OCI-M1 (cell line): ENCODE measurements at places on chromosomes 6 and 20.
A peak's percentile ranks its signal among the peaks of the same experiment; 100 is the strongest.

DNA sequence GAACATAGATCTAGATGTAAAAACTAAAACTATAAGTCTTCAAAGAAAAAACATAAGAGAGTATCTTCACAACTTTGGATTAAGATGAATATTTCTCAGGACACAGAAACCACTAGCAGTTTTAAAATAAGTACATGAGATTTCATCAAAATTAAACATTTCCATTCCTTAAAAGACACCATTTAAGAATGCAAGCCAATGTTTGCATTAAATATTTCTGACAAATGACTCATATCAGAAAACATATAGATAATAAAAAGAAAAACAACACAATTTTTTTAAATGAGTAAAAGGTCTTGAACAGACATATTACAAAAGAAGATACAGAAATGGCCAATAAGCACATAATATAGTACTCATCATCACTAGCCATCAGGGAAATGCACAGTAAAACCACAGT is 59.7 kb downstream of the COL21A1 start:
- DNase-seq: no peak

DNA sequence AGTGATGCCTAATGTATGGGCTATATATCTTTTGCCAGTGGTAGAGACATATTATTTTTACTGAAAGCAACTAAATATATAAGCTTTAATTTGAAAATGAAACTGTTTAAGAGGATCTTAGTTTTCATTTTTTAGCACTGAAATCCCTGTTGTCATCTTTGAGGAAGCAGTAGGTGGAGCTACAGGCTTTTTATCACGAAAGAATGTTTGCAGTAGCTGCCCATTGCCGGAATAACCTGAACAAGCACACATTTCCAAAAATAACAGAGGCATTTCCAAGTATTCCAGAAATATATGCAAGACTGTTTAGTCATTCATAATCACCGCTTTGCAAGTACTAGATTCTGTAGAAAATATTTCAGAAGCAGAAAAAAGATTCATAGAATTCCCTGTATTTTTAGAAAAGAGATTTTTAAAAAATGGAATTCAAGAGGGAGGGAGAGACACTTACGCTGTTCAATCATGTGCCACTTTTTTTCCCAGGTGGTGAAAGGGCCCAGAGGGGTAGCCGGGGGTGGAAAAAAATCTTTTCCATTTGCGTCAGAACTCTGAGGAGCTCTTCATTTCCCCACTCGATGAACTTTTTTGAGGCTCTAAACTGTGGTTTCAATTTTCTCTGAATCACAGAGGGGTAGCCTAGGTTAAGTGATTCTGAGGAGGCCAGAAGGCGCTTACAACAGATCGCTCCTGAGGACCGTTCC is 142.5 kb upstream of the FERMT1 start:
- peak; percentile 86 for DNase-seq

GRCh38 chr20:23363257-23363649 is 1.3 kb downstream of the GZF1 start:
- DNase-seq: peak; percentile 25

DNA sequence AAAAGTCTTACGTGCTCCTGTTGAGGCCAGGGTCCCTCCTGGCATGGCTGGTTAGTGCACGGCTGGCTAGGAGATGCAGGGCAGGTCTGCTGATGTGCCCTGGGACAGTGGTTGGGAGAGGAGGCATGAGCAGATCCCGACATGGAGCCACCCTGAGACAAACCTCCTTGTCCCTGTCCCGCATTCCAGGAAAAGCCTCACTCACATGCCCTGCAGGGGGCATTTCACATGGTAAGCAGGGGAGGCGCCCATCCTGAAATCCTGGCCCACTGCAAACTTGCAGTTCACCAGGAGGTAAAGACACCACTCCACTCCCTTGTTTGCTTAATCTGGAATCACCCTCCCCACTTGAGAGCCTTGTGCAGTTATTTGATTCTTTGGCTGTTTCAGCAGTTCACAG is 116.7 kb upstream of the SLC24A3 start:
- DNase-seq: no peak

- no peak for DNase-seq
Observed at GRCh38 chr20:63519668-63520503, 679 bp upstream of the PPDPF start.

GRCh38 chr6:88251301-88251700 is 85.2 kb upstream of the CNR1 start:
- no peak for DNase-seq

DNA sequence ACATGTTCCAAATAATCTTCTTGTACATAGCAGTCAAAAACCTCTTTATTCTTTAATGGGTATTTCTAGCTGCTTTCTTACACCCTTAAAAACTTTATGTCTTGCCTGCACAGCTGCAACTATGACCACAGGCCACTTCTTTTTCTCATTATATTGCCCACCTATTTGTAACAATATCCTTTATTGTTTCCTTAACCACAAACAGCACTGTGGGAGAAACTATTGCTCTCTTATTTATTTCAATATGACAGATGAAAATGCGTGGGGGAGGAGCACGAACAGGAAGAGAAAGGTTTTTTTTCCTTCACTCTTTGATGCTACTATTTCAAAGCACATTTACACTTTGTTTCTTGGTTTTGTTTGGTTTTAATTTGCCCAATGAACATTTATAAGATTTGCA is 253.5 kb downstream of the GJA1 start:
- DNase-seq: peak; percentile 25

GRCh38 chr6:140380427-140381218 is 1006.2 kb upstream of the CITED2 start:
- no peak for DNase-seq
